ENCODE measurements at places on chromosomes 1 and 21. TPM values are rescaled to one million over a fixed set of nuclear protein-coding genes. Genes with fewer than 3 reads are reported as not detected.

OPTC gene
- total RNA-seq, result not detected

ST6GALNAC3 gene
- total RNA-seq, result 4.5 TPM

AKR1A1 gene
- total RNA-seq, result 45.4 TPM

- H3K27ac ChIP-seq, result no peak overlapping the region
- no peak overlapping the region for H3K4me3 ChIP-seq
- DNase-seq, result no peak
- no peaks in the 10 kb centered on the region for H3K27me3 ChIP-seq
- no peaks in the 10 kb centered on the region for H3K36me3 ChIP-seq
Observed at GRCh38 chr1:32486463-32487113, 21.7 kb downstream of the ZBTB8B start.

- no peaks in the 10 kb centered on the region for H3K27me3 ChIP-seq
- no peak overlapping the region for H3K4me3 ChIP-seq
- no peaks in the 10 kb centered on the region for H3K36me3 ChIP-seq
- H3K27ac ChIP-seq, result peak overlapping the region; percentile 84
Observed at GRCh38 chr1:17594690-17595601, 55.4 kb downstream of the ARHGEF10L start.

DNA sequence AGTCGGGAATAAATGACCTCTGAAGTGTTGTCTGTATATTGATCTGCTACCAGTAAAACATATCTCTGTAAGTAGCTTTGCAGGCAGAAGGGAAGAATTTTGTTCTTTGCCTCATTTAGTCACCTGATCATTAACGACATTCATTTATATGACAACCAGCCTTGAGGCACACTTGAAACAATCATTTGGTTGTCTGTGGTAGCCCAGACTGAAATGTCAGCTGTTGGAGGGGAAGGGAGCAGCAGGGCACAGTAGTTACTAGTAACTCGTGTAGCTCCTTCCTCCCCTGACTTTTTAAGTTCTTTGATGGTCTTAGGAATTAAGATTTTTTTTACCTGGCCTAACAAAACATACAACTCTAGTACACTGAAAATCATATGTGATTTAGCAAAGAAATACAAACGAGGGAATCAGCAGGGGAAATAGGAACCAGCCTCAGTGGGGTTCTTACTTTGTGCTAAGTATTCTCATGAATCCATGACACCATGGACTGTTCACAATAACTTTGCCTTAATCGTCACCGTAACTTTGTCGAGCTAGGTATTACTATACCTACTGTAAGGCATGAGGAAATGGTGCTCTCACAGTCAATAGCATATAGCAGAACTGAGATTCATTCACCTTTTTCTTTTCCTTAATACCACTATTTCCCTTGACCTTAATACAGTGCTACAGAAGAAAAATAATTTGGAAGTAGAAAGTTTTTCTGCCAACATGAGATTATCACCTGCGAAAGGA is 6.4 kb downstream of the IL12RB2 start:
- H3K4me3 ChIP-seq, result no peak overlapping the region
- no peak overlapping the region for H3K27ac ChIP-seq
- no peak for DNase-seq
- H3K4me1 ChIP-seq, result peaks cover 4% of the 10 kb centered on the region
- H3K27me3 ChIP-seq, result peaks cover 9% of the 10 kb centered on the region

DNA sequence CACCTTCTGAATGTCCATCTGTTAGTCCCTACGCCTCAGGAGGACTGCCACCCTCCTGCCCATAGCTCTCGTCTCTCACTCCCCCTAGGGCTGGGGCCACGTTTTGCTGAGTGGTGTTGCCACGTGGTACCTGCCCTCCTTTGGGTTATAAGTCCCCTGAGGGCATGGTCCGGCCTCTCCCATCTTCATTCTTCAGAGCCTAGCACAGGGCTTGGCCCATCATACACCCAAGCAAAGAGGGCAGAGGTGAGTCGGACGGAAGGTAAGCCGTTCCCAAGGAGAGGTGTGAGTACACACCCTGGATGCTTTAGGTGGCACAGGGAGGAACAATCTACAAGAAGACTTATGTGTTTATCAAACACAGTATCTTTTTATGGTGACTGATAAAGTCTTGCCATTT is 10.9 kb downstream of the PADI2 start:
- no peaks in the 10 kb centered on the region for H3K4me1 ChIP-seq
- H3K36me3 ChIP-seq, result no peaks in the 10 kb centered on the region
- no peak overlapping the region for H3K4me3 ChIP-seq

DNA sequence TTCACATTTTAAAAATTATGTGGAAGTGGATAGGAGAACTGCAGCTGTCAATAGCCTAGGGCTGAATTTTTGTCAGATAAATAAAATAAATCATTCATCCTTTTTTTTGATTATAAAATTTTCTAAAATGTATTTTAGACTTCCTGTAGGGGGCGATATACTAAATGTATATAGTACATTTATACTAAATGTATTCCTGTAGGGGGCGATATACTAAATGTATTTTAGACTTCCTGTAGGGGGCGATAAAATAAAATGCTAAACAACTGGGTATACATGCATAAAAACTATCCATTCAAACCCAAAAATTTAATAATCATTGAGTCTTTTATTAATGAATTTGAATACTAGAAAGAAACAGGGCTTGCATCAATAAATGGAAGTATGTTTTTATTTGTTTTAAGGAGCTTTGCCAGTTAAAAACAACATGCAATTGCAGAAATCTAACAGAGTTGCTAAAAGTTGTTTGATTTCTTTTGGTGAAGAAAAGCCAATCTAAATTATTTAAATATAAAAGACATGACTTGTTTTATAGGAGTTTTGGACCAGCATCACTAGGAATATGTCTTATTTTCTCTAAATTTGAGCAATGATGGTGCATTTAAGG is 31.4 kb downstream of the CLCA1 start:
- H3K27me3 ChIP-seq, result no peaks in the 10 kb centered on the region
- no peak for DNase-seq
- H3K27ac ChIP-seq, result peak overlapping the region; percentile 82
- no peak overlapping the region for H3K4me3 ChIP-seq

- H3K4me3 ChIP-seq, result no peak overlapping the region
- H3K36me3 ChIP-seq, result no peaks in the 10 kb centered on the region
- H3K27me3 ChIP-seq, result no peaks in the 10 kb centered on the region
- no peak for DNase-seq
- no peak overlapping the region for H3K27ac ChIP-seq
Observed at GRCh38 chr1:248884632-248885295, 21.3 kb upstream of the PGBD2 start.

FAM177B gene
- not detected for total RNA-seq

LEFTY1 gene
- total RNA-seq, result 0.55 TPM

DNA sequence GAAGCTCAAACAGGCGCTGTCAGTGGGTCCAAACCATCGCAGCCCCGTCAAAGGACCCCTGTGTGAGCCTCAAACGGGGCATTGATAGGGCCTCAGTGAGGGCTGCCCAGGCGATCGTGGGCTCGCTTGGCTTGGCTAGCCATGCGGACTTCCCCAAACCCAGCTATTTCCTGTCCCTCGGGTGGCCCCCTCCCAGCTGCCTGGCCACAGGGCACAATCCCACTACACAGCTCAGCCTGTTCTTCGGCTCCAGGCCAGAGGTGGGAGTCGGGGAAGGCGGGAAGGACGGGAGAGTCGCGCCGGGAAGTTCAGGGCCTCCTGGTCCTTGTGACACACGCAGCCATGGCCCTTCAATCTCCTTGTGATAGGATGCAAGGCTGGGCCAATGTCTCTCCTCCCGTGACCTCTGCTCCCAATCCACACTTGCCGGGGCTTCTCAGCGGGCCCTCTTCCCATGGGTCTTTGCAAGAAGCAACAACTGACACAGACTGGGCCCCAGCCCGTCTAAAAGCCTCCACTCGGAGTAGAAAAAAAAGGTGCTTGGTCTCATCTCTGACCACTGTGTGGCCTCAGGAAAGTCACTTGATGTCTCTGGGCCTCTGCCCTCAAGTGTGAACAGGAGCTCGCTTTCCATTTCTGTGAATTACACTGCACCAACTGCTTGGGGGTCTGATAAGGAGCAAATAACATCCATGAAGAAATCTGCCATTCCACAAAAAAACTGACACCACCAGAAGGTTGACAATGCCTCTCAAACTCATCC is 7.1 kb upstream of the MATN1 start:
- no peaks in the 10 kb centered on the region for H3K36me3 ChIP-seq
- peaks cover 6% of the 10 kb centered on the region for H3K4me1 ChIP-seq
- no peak overlapping the region for H3K27ac ChIP-seq

- H3K4me1 ChIP-seq, result peaks cover 10% of the 10 kb centered on the region
- no peak overlapping the region for H3K27ac ChIP-seq
- H3K27me3 ChIP-seq, result no peaks in the 10 kb centered on the region
Observed at GRCh38 chr1:206482611-206483010, 12.3 kb downstream of the IKBKE start.

DNA sequence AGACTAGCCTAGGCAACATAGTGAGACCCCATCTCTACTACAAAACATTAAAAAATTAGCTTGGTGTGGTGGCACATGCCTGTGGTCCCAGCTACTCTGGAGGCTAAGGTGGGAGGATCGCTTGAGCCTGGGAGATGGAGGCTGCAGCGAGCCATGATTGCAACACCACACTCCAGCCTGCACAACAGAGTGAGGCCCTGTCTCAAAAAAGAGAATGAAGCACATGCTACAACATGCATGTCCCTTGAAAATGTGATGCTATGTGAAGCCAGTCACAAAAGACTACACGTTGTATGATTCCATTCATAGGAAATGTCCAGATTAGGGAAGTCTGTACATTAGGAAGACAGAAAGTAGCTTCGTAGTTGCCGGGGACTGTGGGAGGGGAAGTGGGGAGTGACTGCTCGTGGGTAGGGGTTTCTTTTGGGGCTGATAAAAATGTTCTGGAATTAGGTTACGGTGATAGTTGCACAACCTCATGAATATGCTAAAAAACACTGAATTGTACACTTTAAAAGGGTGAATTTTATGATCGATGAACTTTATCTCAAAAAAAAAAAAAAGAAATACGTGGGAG is 202.1 kb downstream of the KAZN start:
- H3K27me3 ChIP-seq, result peaks cover 84% of the 10 kb centered on the region
- no peak overlapping the region for H3K27ac ChIP-seq
- no peak overlapping the region for H3K4me3 ChIP-seq

DNA sequence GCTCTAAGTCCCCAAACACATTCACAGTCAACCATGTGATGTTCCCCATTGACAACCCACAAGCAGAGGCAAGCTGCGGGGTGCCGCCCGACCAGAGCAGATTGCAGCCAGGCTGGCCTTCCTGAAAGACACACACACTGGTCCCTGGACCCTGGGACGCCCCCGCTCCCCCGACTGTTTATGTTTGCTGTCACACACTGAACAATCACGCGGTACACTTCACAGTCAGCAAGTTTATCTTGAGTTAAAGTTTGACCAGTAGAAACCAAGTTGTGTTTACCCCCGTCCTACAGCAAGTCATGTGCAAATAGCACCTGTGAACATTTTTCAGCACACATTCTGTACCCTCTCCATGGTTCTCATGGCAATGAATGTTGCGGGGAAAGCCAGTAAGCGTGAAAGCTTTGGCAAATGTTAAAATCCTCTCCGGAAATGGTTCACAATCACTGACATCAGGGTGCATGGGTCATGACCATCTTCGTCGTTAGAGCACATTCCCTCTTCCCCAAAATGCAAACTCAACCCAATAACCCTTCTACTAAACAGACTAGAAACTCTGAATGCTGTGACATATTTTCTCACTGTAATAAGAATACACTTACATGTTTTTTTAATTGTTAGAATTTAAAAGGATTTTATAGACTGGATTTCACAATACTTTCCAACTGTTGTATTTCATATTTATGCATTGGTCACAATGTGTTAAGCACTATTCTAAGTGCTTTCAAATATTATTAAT is 33.3 kb upstream of the IRF2BP2 start:
- H3K27me3 ChIP-seq, result no peaks in the 10 kb centered on the region
- H3K36me3 ChIP-seq, result no peaks in the 10 kb centered on the region
- H3K27ac ChIP-seq, result no peak overlapping the region
- DNase-seq, result no peak

TRIM33 gene
- 14.2 TPM for total RNA-seq

- no peak for DNase-seq
- no peak overlapping the region for H3K27ac ChIP-seq
- H3K4me3 ChIP-seq, result no peak overlapping the region
- H3K4me1 ChIP-seq, result no peaks in the 10 kb centered on the region
Observed at GRCh38 chr1:207115269-207115668, 11.2 kb downstream of the C4BPA start.

GRCh38 chr1:8189931-8190483 is 127.9 kb upstream of the SLC45A1 start:
- H3K27me3 ChIP-seq, result no peaks in the 10 kb centered on the region
- no peak for DNase-seq
- H3K4me3 ChIP-seq, result no peak overlapping the region

DNA sequence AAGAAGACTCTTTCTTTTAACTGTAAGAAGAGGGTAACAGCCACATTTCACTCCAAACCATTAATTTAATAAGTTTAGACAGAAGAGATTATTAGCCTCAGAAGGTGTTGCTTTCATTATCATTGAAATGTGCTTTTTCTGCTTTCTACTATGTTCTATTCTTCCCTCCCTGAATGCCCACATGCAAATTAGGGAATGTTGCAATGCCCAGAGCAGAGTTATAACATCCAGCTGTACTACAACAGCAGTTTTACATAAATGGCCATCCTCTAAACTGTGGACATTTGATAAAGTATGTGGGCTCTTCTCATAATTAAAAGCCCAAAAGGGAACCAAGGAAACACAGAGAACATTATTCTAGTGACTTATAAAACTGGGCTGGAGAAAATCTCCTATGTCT is 82.2 kb upstream of the SOD1 start:
- no peak overlapping the region for H3K4me3 ChIP-seq
- peaks cover 65% of the 10 kb centered on the region for H3K27me3 ChIP-seq
- no peak for DNase-seq
- no peaks in the 10 kb centered on the region for H3K36me3 ChIP-seq

GRCh38 chr1:59761443-59761842 is 53.3 kb upstream of the HOOK1 start:
- no peak for DNase-seq
- no peak overlapping the region for H3K27ac ChIP-seq
- H3K36me3 ChIP-seq, result no peaks in the 10 kb centered on the region
- H3K4me1 ChIP-seq, result peaks cover 22% of the 10 kb centered on the region
- no peak overlapping the region for H3K4me3 ChIP-seq

SLC1A7 gene
- 0.44 TPM for total RNA-seq

DNA sequence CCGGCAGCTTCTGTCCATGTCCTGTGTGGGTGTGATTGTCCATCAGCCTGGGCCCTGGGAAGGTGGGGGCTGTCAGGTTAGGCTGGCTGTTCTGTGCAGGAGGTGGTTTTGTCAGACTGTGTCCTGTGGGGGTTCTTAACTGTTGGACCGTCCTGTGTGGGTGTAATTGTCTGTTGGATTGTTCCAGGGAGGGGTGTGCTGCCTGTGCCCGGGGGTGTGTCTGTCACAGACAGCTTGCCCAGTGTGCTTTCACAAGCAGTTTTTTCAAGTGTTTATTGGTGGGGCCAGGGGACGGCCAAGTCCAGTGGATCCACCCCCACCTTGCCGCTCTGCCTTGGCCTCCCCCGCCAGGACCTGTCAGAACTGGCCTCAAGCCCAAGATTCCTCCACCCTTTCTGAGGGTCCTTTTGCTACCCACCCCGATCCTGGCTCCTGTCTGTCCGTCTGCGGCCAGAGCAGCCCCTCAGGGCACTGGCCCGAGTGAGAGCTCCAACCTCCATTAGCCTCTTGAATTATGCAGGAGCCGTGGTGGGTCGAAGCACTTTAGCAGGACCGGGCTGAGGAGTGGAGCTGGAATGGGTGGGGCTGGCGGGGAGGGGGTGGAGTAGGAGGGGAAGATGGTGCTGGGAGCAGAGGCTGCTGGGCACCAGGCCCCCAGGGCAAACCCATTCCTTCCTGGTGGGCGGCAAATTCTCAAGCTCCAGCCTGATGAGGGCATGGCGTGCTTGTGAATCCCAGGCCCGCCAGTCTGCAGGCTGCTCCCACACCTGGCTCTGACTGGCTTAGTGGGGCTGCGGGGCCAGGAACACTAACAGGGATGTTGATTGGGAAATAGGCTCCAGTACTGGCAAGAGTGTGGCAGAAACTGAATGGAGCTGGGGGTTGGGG is 47.2 kb downstream of the PTPRF start:
- no peak overlapping the region for H3K27ac ChIP-seq
- H3K4me3 ChIP-seq, result no peak overlapping the region
- H3K27me3 ChIP-seq, result no peaks in the 10 kb centered on the region
- H3K4me1 ChIP-seq, result peaks cover 5% of the 10 kb centered on the region

All from left ventricle myocardium inferior (tissue), 1 donor.